Retina (tissue), 1 donor: ENCODE measurements at places on chromosomes 16 and 17.

DNA sequence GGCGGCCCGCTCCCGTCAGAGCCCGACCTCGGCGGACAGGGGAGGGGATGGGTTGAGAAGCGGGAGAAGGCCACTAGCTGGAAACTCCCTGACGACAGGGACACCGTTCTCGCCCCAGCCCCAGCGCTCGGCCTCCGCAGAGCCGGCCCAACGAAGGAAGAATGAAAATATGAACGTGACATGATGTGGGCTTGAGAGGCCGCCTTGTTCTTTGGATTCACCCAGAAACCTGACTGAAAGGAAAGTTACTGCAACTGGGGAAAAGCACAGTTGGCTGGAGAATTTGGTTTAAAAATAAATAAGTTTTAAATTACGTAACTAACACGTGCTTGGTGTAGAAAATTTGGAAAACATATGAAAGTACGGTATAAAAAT is 21.1 kb downstream of the NPTX1 start:
- DNase-seq = no peak

DNA sequence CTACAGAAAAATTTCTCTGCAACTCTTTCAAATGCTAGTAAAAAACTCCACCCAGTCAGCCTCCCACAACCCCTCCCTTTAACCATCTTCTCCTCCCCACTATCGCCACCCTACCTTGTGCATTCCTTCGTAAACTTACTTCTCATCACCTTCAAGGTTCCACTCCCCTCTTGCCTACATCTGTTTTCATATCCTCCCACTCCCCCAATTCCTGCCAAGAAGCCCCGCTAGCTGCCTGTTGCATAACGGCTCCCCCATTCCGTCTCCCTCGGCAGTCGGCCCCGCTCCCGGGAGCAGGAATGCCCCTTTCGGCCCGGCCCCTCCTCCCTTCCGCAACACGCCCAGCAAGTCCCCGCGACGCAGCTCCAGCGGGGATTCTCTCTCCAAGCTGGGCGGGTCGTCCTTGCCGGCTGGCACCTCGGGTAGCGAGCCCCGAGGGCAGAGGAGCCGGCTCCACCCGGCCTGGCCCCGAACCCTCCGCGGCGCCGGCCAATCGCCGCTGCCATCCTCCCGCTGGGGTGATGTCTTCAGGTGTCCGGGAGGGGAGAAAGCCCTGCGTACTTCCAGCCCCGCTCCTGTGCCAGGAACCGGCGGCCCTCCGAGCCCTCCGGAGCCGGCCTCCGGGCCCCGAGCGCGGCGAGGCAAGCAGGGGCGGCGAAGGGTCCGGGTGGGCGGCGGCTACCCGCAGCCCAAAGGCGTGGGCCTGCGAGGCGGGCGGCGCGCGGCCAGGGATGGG is 1.5 kb downstream of the PHLPP2 start:
- peak; percentile 86 for DNase-seq

DNA sequence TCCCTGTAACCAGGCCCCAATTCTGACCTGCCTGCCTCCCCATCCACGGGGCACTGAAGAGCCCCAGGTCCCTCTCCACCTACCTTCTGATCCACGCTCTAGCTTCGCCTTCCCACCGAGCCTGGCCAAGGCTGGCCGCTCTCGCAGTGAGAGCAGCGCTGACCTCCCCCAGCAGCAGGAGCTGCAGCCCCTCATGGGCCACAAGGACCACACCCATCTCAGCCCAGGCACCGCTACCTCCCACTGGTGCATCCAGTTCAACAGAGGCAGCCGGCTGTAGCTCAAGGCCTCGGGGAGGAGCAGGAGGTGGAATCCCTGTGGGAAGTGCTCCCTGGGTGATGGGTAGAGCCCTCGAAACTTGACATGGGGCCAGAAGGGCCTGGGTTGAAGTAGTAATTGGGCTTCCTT is 8.4 kb upstream of the PLEKHG4 start:
- DNase-seq = no peak

DNA sequence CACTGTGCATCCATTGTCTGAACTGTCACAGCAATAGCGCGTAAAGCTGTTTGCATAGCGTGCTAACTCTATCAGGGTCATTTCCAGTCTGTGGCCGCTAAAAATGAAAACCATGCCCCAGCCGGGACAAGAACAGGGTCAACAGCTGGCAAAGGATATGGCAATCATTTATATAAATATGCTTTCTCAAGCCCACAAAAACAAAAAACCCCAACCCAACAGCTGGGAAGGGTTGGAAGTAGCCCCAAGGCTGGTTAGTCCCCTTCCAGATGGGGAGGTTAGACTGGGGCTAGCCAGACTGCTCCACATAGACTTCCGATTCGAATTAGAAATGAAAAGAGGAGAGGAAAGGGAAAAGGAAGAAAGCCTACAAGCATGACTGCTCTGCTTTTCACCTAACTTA is 203.3 kb upstream of the TBX2 start:
- no peak for DNase-seq

DNA sequence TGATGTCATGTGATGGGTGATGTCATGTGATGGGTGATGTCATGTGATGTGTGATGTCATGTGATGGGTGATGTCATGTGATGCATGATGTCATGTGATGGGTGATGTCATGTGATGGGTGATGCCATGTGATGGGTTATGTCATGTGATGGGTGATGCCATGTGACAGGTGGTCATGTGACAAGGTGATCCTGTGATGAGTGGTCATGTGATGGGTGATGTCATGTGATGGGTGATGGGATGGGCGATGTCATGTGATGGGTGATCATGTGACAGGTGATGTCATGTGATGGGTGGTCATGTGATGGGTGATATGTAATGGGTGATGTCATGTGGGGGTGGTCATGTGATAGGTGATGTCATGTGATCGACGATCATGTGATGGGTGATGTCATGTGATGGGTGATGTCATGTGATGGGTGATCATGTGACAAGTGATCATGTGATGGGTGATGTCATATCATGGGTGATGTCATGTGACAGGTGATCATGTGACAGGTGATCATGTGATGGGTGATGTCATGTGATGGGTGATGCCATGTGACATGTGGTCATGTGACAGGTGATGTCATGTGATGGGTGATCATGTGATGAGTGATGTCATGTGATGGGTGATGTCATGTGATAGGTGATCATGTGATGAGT is 17.2 kb downstream of the CD300LB start:
- peak; percentile 17 for DNase-seq
